T-cell (primary cell): ENCODE measurements at places on chromosomes 3 and 15. TPM values are rescaled to one million over a fixed set of nuclear protein-coding genes. Genes with fewer than 3 reads are reported as not detected.

- DNase-seq, result peak; percentile 36
- H3K4me3 ChIP-seq, result peak overlapping the region; percentile 22
- no peaks in the 10 kb centered on the region for H3K36me3 ChIP-seq
These were observed 10.2 kb downstream of the EDEM1 start for GRCh38 chr3:5197470-5198312.

- H3K36me3 ChIP-seq, result no peaks in the 10 kb centered on the region
- H3K27me3 ChIP-seq, result no peaks in the 10 kb centered on the region
- no peak for DNase-seq
- no peak overlapping the region for H3K4me3 ChIP-seq
- H3K27ac ChIP-seq, result no peak overlapping the region
- H3K4me1 ChIP-seq, result no peaks in the 10 kb centered on the region
These were observed 149.3 kb downstream of the FMN1 start for GRCh38 chr15:33045066-33045810.

GRCh38 chr3:48372377-48372770, 355 bp downstream of the FBXW12 start:
- no peaks in the 10 kb centered on the region for H3K4me1 ChIP-seq
- H3K27me3 ChIP-seq, result peaks cover 2% of the 10 kb centered on the region
- DNase-seq, result no peak
- no peak overlapping the region for H3K4me3 ChIP-seq

DNA sequence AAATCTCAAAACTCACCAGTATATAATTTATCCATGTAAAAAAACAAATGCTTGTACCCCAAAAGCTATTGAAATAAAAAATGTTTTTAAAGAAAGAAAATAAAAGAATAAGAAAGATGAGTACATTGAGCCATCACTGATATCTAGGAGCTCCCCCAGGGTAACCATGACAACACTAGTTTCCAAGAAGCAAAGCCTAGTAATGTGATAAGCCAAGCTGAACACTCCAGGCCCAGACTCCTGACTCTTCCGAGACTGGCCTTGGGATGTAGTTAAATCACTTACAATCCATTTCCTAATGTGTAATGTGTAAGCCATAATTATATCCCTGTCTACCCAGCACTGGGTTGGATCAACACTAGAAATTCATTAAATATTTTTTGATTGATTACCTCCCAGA, 21.1 kb upstream of the ATP8B4 start:
- no peaks in the 10 kb centered on the region for H3K27me3 ChIP-seq
- no peaks in the 10 kb centered on the region for H3K4me1 ChIP-seq
- no peak overlapping the region for H3K4me3 ChIP-seq
- DNase-seq, result no peak
- H3K27ac ChIP-seq, result no peak overlapping the region

- no peak overlapping the region for H3K4me3 ChIP-seq
- no peak overlapping the region for H3K27ac ChIP-seq
- DNase-seq, result no peak
- H3K36me3 ChIP-seq, result no peaks in the 10 kb centered on the region
These were observed 60.9 kb upstream of the LINGO1 start for GRCh38 chr15:77693576-77693975.

- H3K27ac ChIP-seq, result no peak overlapping the region
- DNase-seq, result no peak
- H3K36me3 ChIP-seq, result no peaks in the 10 kb centered on the region
- no peaks in the 10 kb centered on the region for H3K4me1 ChIP-seq
- peaks cover 8% of the 10 kb centered on the region for H3K27me3 ChIP-seq
These were observed 144.1 kb downstream of the LRRK1 start for GRCh38 chr15:101063212-101063611.

- H3K4me3 ChIP-seq, result no peak overlapping the region
- no peaks in the 10 kb centered on the region for H3K4me1 ChIP-seq
- peaks cover 6% of the 10 kb centered on the region for H3K27me3 ChIP-seq
- no peak for DNase-seq
These were observed 326.1 kb downstream of the ZNF621 start for GRCh38 chr3:40850861-40851260.

SLC22A14 gene
- total RNA-seq, result not detected
